LHCN-M2 (cell line): ENCODE measurements at places on chromosomes 11 and 22. TPM values are rescaled to one million over a fixed set of nuclear protein-coding genes. Genes with fewer than 3 reads are reported as not detected.
A peak's percentile ranks its signal among the peaks of the same experiment; 100 is the strongest.

Gene PVALB
- not detected in 2 replicates for total RNA-seq

Gene TMEM45B
- not detected in 2 replicates for total RNA-seq

DNA sequence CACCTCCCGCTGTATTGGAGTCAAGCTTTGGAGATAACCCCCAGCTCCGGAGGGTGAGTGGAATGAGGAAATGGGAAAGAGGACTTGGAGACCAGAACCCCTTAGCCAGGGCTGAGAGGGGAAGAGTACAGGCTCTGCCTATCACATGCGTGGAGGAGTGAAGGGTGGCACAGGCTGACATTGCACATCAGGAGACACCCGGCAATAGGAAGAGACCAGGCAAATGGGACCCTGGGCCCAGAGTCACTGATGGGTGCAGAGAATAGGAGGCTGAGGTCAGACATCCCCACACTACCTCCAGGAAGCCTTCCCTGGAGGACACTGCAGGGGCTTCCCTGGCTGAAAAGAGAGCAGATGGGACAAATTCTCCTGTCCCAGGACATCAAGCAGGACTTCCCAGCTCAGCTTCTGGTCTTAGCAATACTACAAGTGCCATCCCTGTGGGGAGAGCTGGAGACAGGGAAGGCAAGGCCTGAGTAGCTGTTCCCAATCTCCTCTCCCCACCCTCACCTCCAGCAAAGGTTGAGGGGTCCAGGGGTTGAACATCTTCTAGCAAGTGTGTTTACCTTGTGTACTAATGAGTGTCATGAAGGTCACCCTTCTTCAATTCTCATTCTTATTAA lies 160.7 kb downstream of the BUD13 start:
- DNase-seq = no peak

- DNase-seq = no peak
Measured at GRCh38 chr22:49369726-49370626, 457.7 kb downstream of the BRD1 start.

DNA sequence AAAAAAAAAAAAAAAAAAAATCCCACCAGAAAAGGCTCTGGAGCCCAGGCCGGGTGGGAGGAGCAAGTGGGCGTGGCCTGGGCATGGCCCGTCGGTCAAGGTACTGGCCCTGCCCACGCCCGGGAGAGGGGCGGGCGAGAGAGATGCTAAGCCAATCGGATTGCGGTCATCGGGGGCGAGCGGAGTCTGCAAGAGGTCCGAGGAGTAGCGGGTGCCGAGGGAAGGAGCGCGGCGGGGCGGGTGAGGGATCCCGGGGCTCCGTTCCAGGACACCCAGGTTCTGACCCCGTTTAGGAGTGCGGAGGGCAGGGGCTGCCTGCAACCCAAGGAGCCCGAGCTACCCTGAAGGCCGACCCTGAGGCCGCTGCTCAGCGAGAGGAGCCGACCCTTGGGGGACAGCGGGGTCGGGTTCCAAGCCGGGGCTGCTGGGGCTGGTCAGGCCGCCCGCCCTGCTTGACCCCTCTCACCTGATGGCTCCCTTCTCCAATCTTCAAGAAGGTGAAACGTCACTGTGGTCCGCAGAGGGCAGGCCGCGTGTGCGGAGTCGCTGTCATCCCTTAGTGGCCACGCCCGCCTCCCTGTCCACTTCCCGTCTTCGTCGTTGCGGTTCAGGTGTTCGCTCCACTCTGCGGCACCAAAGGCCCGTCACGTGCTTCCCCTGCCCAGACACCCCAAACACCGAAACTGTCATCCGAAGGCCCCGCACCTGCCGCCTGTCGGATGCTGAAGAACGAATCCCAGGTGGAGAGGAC lies 11.1 kb upstream of the TAB1 start:
- DNase-seq = peak; percentile 60

DNA sequence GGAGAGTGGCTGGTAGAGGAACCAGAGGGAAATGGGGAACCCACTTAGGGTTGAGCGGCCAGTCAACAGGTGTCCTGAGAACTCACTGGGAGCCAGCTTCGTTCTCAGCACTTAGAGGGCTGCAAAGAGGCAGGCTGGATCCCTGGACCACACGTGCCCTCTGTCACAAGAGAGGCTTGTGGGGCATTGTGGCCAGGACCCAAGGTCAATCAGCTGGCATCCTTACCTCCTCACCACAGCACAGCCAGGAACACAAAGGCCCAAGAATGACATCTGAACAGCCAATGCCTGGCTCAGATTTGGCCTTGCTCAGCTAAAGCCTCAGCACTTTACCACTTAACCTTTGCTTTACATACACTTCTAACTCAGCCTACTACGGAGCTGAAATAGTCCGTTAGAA lies 7.4 kb downstream of the MAPK8IP1 start:
- no peak for DNase-seq

GRCh38 chr11:117905524-117905923 lies 23.7 kb downstream of the TMPRSS13 start:
- no peak for DNase-seq

DNA sequence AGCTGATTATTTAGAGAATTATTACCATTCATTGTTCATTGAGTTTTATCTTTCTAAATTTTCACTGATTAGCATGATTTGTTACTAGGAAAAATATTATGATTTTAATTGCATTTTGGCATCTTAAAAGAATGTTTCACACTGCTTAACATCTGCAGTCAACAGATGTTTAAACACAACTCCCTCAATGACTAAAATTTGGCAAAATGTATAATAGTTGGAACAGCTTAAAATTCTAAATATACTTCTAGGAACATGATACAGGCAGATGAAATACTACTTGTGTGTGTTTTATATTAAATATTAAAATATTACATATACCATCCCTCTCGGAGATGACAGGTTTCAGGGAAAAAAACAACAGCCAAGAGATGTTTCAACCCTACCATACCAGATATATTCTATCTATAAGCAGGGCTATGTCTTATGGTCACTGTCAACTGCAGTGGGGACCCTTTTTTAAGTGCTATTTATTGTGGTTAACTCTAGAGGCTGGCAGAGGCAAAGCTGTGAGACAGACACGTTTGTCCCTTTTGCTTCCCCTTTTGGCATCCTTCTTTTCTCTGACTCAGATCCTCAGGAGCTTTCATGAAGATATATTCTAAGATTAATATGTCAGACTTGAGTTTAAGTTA lies 81.9 kb downstream of the BDNF start:
- peak; percentile 47 for DNase-seq

DNA sequence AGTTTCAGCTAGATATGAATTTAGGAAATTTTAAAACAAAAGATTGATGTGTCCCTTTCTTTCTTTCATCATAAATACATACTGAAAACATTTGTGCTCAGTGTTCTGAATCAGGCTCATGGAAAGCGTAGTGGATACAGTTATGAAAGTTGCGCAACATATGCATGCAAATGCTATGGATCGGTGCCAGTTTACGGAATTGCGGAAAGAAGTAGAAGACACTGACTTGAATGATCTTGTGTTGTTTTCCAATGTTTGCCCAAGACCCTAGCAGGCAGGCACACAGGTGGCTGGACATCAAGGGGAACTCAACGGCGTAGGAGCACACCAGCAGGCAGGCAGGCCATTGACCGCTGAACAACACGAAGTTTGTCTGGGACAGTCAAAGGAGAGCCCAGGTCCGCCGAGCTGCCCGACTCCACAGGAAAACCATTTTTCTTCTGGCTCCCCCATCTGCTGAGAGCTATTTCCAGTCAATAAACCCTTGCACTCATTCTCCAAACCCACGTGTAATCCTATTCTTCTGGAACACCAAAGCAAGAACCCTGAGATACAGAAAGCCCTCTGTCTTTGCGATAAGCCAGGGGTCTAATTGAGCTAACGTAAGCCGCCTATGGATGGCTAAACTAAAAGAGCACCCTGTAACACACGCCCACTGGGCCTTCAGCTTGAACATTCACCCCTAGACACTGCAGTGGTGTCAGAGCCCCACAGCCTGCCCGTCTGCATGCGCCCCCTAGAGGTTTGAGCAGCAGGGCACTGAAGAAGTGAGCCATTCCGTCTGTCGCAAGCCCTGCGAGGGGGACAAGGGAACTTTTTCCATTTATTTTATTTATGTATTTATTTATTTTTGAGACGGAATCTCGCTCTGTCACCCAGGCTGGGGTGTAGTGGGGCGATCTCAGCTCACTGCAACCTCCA lies 7.4 kb upstream of the BIRC3 start:
- no peak for DNase-seq

- no peak for DNase-seq
Measured at GRCh38 chr11:87020336-87020735, 17.4 kb upstream of the TMEM135 start.

DNA sequence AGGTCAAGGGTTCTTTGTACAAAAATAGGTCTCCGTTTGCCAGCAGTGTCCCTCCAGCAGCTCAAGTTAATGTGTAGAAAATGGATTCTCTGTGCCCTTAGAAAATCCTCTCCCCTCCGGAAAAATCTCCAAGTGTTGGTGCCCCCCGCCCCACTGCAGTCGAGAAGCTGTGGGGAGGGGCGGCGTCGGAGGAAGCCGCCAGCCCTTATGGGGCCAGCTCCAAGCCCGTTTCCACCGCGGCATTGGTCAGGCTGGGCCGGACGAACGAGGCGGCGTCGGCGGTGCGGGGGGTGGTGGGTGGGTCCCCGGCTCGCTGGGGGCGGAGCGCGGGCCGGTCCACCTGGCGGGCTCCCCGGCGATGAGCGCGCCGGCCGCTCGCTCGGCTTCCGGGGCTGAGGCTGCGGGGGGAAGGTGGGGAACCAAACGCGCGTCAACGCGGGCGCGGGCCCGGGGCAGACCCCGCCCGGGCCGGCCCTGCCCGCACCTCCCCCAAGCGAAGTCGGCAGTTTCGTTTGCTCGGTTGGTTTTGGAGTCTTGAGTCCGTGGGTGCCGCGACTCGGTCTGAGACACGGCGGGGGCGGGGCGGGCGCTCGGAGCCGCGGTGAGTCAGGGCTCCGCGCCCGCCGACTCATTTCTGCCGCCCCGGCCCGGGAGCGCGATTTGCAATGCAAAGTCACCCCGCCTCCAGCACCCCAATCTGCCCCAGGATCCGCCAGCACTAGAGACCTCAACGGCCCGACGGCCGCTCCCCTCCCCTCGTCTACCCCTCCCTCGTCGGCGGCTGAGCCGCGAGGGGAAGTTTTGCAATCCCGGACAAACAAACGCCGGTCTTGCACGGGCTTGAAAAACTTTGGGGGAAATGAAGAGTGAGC lies 1.4 kb downstream of the ASCL2 start:
- DNase-seq = no peak

DNA sequence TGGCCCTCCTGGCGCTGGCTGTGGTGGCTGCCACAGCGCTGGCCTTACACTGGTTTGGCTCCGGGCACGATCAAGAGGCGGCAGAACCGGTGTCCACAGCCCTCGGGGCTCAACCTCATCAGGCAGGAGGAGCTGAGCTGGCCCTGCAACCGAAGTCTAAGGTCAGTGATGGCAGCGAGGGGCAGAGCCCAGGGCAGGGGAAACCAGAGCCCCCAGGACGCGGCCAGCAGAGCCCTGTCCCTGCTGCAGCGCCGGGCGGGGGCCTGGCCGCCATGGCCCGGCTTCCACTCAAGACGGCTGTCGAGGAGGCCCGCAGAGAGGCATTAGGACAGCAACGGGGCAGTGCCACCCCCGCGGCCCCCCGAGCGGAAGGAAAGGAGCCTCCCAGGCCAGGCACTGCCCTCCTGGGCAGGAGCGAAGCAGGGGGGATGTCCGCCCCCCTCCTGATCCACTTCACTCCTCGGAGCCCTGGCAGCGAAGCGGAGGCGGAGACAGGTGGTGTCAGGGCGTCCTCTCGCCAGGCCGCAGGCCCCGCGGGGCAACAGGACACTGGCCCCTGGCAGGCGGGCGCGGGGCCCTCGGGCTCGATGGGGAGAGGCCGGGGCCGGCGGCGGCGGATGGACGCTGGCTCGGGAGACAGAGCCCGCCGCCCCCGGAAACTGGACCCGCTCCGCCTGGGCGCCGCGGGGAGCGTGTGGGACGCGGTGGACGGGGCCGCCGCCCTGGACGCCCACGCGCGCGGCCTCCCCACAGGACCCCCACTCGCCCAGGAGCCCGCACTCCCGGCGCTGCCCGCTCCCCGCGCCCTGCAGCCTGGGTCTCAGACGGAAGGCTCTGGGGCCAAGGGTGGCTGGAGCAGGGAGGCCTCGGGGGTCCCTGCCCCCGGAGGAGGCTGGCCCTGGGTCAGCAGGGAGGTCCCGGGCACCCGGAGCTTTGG lies 895 bp downstream of the KLHDC7B start:
- no peak for DNase-seq
